ENCODE measurements at places on chromosomes 1 and 21. TPM values are rescaled to one million over a fixed set of nuclear protein-coding genes. Genes with fewer than 3 reads are reported as not detected.
A peak's percentile ranks its signal among the peaks of the same experiment; 100 is the strongest.

GRCh38 chr1:155226910-155227260 lies 18.4 kb downstream of the MTX1 start:
- DNase-seq = no peak

DNA sequence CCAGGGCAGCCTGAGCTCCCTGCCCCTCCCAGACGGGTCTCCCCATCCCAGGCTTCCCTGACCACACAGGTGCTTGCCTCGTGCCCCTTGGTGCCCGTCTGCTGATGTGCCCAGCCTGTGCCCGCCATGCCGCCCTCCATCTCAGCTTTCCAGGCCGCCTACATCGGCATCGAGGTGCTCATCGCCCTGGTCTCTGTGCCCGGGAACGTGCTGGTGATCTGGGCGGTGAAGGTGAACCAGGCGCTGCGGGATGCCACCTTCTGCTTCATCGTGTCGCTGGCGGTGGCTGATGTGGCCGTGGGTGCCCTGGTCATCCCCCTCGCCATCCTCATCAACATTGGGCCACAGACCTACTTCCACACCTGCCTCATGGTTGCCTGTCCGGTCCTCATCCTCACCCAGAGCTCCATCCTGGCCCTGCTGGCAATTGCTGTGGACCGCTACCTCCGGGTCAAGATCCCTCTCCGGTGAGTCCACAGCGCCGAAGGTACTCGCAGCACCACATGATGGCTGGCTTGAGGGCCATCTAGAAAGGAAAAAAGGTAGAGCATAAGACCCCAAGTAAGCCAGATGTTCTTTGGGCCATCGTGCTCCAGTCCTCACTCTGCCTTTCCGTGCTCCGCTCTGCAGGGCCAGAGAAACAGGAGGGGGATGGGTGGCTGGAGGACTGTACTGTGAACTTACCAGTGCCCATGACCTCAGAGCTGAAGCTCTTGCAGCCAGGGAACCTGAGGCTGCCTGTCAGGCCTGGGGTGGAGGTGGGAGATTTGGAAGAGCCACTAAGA lies 1.4 kb downstream of the ADORA1 start:
- peak; percentile 83 for DNase-seq

DNA sequence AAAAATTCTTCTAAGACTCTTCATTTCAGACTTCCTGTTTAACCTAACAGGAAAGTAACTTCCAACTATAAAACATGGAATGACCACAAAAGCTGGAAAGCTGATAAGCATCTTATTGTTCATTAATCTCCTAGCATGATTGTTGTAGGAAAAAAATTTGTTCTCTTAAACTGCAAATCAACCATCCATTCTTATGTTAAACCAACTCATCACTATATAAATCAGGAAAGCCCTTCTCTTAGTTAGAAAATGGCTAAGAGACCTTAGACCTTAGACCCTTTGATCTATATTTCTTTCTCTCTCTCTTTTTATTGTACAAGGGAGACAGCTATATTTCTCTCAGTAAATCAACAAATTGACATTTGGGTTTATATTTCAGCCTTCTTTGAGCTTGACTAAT lies 101.4 kb downstream of the UBE2U start:
- DNase-seq = no peak

- DNase-seq = no peak
Measured at GRCh38 chr1:193729429-193729828, 543.0 kb upstream of the B3GALT2 start.

DNA sequence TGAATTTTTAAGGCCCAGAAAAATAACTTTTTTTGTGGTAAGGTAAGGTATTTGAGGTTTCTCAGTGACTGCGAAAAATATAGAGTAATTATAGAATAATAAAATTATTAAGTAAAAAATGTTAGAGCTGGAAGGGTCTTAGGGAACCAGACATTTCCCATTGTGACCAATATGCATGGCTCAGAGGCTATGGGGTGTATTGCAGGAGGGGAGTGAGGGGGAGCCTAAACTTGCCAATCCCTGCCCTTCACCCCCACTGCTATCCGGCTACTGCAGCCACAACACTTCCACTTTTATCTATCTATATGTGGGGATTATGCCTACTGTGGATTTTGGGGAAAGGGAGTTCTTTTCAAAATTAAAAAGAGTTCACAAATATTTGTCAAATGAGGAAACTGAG lies 7.6 kb upstream of the GADD45A start:
- DNase-seq = no peak

GRCh38 chr1:234940841-234941240 lies 187.8 kb downstream of the TOMM20 start:
- no peak for DNase-seq

DNA sequence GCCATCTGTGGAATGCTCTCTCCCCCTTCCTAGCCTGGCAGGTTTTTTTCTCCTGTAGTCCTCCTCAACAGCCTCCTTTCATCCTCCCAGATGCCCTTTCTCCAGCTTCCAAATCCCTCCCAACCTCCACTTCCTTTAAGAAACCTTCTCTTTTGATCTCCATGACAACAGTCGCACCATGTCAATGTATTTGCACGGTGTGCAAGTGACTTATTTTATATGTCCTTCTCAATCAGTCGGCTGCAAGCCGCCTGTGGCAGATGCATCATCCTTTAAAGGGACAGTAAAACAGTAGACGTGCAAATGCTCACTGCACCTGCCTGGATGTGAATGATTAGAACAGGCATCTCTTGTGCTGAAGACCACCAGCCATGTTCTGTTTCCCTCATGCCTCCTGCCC lies 285.2 kb downstream of the PCP4 start:
- DNase-seq = no peak

DNA sequence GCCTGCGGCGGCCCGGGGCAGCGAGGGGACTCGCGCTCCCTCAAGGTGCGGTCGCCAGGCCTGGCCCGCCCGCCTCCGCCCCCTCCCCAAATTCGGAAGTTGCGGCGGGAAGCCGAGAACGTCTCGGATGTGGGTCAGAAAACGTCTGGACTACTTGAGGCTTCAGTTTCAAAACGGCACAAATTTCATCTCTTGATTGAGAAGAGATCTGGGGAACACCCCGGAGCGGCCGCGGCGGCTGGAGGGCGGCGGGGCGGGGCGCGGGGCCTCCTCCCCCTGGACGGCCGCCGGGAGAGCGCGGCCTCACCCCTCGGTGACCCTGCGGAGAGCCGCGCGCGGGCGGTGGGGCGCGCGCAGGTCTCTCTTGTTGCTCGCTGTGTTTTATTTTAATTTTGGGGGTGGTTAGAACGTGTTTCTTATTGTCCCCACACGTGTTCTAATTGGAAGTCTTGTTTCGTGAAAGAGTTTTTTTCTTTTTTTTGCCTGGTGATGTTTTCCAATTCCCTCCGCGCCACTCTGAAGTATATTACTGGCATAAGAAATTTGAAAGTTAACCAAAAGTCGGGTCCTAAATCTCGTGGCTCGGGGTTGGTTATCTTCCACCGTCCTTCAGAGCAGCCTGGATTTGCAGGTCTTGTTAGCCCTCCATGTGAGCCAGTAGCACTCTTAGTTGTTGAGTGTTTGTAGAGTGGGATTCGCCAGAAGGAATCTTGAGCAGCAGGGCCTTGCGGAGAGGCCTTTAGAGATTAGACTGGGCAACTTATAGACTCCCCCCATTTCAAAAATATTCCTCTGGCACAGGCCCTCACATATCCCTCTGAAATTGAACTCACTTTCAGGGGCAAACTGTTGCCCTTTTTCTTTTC lies 749 bp downstream of the PCBP3 start:
- DNase-seq = no peak

GRCh38 chr1:100942304-100943046 lies 46.6 kb downstream of the SLC30A7 start:
- DNase-seq = no peak

GRCh38 chr1:164971921-164972415 lies 384.5 kb downstream of the LMX1A start:
- DNase-seq = no peak

DNA sequence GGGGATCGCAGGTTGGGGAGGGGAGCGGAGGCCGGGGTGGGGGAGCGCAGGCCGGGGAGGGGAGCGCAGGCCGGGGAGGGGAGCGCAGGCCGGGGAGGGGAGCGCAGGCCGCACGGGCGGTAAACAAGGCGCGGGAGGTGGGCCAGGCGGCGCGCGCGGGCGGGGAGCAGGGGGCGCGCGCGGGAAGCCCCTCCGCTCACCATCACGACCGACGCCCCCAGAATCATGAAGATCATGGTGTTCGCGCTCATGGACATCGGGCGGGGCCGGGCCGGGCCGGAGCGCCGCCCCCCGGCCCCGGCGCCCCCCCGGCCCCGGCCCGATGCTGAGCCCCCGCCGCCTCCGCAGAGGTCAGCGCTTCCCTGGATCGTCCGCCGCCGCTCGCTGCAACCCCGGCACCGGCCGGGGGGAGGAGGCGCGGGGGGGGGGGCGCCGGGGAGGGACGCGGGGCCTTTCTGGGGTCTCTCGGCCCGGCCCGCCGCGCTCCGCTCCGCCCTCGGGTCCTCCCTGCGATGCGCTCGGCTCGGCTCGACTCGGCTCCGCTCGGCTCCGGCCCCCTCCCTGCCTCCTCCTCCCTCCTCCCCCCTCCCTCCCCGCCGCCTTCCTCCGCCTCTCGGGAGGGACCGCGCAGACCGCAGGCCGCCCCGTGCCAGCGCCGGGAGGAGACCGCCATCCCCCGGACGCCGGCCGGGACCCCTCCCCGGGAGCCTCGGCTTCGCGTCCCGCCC lies at the start of gene TMEM240:
TMEM240 (minus strand) TSS at position 535 of the 728 bp plus-strand sequence; CDS start at position 257, 278 bp downstream.
- DNase-seq = peak; percentile 93

GRCh38 chr1:94063379-94063778 lies 57.6 kb downstream of the ABCA4 start:
- no peak for DNase-seq

GRCh38 chr1:151992303-151993083 lies 1.2 kb downstream of the S100A10 start:
- DNase-seq = peak; percentile 88

- DNase-seq = no peak
Measured at GRCh38 chr21:36027347-36027746, 33.0 kb downstream of the SETD4 start.

GRCh38 chr1:119368554-119368953 lies at the start of gene HAO2:
TSS of gene HAO2 (plus strand) at chr1:119368785. CDS start at chr1:119381086, 12,301 bp downstream.
- DNase-seq = no peak

Gene CD84
- total RNA-seq = not detected

Gene ST6GALNAC5
- total RNA-seq = 2.6 TPM
